ENCODE measurements at places on chromosomes 2 and 18. TPM values are rescaled to one million over a fixed set of nuclear protein-coding genes. Genes with fewer than 3 reads are reported as not detected.

GRCh38 chr2:439556-440402 is 151.9 kb upstream of the ALKAL2 start:
- no peak for DNase-seq

DNA sequence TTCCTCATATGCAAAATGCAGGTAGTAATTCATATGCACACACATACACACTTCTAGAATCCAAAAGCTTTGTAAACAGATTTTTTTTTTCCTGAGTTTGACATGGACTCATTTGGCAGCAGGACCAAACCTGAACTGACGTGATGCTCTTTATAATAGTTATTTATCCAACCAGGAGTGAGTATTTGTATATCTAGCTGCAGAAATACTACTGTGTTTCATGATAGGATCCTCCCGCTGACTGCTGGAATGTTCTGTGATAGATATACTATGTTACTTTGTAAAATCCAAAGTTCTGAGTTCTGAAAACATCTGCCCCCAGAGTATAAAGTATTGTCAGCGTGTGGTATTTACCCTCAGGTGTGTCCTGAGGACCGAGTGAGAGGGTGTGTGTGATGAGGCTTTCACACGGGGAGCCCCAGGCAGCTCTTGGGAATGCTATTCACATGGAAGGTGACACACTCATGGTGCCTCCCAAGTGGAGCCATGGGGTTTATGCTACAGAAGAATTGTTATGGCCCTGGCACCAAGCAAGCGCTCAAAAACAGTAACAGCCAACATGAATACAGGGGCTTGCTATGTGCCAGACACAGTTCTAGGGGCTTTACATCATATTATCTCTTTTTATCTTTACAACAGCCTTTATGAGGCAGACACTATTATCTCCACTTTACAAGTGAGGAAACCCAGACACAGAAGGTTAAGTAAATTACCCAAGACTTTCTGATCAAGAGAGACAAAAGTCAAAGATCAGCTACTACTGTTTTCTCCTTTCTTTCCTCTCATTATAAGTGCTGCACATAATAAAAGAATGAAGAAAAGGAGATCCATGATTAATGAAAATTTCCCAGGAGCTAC is 16.7 kb upstream of the TXNDC2 start:
- DNase-seq: no peak

- DNase-seq: no peak
These were observed 105.3 kb downstream of the COMMD1 start for GRCh38 chr2:62010632-62011256.

- DNase-seq: no peak
These were observed 362.6 kb upstream of the SPRED2 start for GRCh38 chr2:65794994-65795393.

GRCh38 chr18:25126751-25127150 is 225.2 kb downstream of the ZNF521 start:
- peak; percentile 15 for DNase-seq

DNA sequence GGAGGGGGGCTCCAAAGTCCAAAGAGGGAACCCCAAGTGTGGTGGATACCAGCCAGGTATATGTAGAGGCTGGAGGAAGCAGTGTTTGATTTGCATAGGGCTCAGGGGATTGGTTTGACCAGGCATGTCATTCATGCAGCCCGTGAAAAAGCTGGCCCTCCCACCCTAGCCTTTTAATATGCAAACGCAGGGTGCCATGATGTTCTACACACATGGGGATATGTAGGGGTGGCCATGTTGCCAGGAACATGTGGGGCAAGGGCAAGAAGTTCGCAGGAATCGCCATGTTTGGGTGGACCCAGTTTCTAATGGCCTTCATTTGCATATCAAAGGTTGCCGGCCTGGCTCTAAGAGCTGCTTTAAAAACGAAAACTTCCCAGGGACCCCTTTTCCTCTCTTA is 33.6 kb downstream of the B3GNT7 start:
- DNase-seq: no peak

DNA sequence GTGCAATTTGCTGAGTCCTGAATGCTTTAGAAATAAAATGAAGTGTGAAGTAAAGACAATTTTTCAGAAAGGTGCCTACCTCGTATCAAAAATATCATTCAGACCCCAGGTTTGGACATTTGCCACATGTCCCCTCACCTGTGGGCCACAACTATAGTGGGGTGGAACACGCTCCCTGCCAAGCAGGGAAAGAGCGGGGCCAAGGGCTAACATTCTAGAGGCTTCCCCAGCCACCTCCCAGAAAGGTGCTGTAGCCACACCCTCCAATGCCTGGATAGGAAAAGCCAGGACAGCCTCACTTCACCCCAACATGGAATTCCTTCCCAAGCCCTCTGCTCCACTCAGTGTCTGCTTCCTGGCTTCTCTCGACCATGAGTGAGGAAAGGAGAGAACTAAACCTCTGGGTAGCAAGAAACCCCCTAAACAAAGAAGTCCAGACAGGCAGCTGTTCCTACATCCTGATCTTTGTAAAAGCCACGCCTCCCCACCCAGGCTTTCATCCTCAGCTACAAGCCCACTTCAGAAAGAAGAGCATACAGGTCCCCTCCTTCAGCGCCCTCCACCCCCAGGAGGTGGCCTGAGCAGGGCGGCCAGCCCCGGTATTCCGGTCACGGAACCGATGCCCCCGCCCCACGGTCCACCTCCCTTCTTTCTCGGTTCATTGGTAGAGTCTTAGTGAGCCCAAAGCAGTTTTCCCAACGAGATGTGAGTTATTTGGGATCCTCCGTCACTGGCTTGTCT is 2.1 kb downstream of the COL6A3 start:
- no peak for DNase-seq

DNA sequence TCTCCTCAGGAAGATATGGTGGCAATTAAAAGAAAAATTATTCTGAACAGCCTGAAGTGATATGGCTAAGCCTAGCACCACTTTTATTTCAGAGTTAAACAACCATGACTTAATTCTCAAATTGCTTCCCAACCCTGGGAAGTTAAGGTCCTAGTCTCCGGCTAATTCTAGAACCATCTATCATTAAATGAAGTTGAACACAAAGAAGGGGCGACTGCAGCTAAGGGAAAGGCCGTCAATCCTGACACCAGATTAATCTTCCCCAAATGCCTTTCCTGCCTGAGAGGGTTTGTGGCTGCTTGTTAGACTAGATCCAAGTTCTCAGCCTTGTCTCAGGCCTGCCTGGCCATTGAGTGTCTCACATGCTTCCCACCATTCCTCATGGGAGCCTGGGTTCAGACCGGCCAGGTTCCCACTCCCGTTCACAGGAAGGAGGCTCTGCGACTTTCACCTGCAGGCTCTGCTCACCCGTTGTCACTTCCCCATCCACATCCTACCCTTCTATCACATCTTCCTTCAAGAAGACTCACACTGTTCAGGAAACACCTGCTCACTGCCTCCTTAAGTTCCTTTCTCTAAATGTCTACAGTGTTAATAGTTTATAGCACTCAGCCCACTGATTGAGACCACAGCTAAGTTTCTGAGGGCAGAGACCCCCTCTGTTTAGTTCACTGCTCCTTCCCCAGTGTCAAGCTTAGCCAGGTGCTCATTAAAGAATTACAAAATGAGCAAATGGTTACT is 282.9 kb upstream of the REV1 start:
- DNase-seq: no peak

GRCh38 chr2:42757981-42758740 is 5.8 kb downstream of the OXER1 start:
- no peak for DNase-seq

GRCh38 chr18:31684279-31685096 is at the start of gene B4GALT6:
B4GALT6 (minus strand) TSS chr18:31684581; CDS start chr18:31684426, 155 bp downstream.
- DNase-seq: no peak

DNA sequence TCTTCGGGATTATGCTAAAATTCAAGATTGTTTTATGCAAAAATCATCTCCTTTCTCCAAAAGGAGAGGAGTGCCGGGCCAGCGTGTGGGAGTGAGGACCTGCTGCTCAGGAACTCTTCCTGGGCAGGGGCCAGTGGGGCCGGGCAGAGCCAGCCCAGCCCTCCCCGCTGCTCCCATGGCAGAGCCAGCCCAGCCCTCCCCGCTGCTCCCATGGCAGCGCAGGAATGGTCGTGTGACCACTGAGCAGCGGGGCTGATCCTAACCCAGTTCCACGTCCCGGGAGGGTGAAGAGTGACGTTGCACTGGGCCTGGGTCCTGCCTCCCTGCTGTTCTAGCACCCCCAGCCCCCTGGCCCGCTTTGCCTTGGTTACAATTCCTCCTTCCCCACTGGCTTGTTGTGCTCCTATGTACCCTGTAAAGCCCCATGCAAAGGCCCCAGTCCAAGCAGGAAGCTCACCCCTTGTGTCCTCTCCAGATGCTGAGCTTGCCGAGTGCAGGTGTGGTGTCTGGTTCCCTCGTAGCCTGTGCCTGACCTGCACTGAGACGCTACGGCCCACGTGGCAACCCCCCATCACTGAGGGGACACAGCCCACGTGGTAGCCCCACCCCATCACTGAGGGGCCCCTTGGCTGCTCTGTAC is 11.4 kb upstream of the NEU4 start:
- no peak for DNase-seq

GRCh38 chr18:66129248-66129647 is 378.4 kb downstream of the CDH7 start:
- DNase-seq: no peak

DNA sequence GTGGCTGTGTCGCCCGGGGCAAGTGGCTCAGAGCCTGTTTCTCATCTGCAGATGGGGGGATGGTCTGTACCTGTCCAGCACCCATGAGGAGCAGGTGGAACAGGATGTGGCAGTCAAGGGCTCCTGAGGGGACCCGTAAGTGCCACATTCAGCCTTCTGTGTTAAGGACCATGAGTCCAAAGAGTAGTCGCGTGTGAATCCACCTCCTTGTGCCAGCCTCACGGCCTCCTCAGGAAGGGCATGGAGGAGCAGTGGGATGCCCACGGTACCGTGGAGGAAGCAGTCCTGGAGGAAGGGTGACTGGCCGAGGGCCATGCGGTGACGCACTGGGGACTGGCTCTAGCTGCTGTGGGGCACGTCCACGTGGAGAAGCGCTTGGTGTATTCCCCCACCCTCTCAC is 61.1 kb downstream of the ODC1 start:
- no peak for DNase-seq

GRCh38 chr2:160224060-160224459 is 24.0 kb upstream of the ITGB6 start:
- DNase-seq: peak; percentile 61

DNA sequence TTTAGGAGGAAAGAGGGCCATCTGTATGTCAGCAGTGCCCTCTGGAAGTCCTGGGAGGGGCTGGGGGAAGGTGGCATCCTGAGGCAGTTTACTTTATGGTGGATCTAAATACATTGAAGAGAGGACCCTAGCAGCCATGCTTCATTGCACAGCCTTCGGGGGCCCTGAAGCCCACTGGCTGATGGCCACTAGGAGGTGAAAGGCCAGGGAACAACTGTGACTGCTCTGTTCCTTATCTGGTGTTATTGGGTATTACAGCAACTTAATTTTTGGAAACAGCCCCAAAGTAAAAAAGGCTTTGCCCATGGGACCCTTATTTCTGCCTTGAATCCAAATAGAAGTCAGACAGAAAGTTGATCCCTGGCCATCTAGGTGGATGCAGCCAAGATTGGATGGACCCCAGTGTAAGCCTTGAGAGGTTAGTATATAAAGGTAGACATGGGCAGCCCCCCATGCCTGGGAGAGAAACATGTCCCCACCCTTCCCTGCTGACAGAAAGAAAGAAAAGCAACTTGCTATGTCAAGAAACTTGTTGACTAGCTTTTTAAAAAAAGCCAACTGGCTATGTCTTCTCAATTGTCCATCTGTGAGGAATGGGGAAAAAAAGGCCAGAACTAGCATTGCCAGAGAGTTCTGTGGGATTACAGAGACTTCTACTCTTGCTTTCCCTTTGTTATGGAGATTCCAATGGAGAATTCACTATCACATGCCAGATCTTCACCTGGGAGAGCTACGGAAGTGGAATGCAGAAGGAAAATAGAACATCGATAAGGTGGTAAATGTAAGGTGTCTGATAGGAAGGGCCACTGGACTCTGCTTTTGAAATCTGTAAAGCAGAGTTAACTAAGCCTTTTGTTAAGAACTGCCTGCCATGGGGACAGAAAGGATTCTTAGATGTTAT is 58.6 kb upstream of the OSR1 start:
- no peak for DNase-seq

DNA sequence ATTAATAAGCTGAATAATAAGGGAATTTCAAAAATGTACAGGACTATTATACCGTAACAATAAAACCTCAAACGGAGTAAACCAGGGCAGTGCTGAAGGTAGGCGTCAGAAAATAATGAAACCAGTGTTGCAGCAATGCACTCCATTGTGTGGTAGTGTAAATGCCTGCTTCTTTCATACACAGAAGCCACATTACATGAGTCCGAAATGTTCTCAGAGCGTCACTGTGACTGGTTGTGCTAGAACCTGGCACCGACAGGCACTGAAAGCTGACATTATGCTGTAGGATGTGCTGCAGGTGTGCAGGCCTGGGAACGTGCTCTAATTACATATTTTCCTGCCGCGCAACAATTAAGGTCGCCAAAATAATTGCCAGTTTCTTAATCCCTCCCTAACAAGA is 53.3 kb downstream of the ZEB2 start:
- no peak for DNase-seq

DNA sequence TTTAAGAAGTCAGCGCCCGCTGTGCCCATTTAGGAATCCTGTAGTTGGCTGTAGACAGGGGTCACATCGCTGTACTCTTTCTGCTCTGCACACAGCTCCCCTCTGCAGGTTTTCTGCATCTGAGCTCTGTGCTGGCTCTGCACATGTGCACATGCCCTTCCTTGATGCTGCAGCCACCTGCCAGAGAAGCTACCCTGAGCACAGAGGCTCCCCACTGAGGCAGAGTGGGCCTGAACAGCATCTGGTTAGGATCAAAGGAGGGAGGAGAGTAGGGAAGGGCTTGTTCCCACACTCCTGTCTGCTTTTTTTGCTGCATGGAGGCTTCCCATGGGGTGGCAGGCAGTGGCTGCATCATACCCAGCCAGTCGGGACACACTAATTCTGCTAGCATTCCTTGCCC is 238.9 kb downstream of the FHOD3 start:
- DNase-seq: no peak

GRCh38 chr2:127293386-127293747 is 577 bp downstream of the ERCC3 start:
- DNase-seq: no peak

DNA sequence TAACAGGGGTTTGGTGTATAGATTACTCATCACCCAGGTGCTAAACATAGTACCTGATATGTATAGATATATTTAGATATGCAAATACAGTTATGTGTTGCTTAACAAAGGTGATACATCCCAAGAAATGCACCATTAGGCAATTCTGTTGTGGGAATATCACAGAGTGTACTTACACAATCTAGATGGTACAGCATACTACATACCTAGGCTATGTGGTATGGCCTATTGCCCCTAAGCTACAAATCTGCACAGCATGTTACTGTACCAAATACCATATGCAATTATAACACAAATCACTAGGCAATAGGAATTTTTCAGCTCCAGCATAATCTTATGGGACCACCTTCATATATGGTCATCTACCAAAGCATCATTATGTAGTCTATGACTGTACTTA is 43.5 kb upstream of the NPAS2 start:
- no peak for DNase-seq

ALLC gene
- total RNA-seq: not detected

WNT10A gene
- total RNA-seq: not detected

MOB4 gene
- 36.6 TPM for total RNA-seq

SLC4A5 gene
- 0.04 TPM for total RNA-seq

UXS1 gene
- total RNA-seq: 35.6 TPM

TUBA4B gene
- not detected for total RNA-seq

FOXI3 gene
- not detected for total RNA-seq

CRYGD gene
- total RNA-seq: not detected

CFC1 gene
- not detected for total RNA-seq

NOL4 gene
- not detected for total RNA-seq

TLX2 gene
- not detected for total RNA-seq

RAB6C gene
- total RNA-seq: not detected

CHPF gene
- 0.35 TPM for total RNA-seq

XIRP2 gene
- total RNA-seq: not detected
